ENCODE measurements at places on chromosomes 5 and 9. TPM values are rescaled to one million over a fixed set of nuclear protein-coding genes. Genes with fewer than 3 reads are reported as not detected.

- no peak for DNase-seq
Observed at GRCh38 chr9:110538647-110539041, 40.9 kb downstream of the SVEP1 start.

GRCh38 chr9:124940521-124940893 lies 376 bp downstream of the GOLGA1 start:
- no peak for DNase-seq

- DNase-seq, result no peak
Observed at GRCh38 chr5:38874948-38875456, 29.2 kb downstream of the OSMR start.

GPRIN1 gene
- total RNA-seq, result 8.7 TPM

OBP2B gene
- not detected for total RNA-seq

QSOX2 gene
- 20.1 TPM for total RNA-seq
